ENCODE measurements at places on chromosomes 11 and 22.

DNA sequence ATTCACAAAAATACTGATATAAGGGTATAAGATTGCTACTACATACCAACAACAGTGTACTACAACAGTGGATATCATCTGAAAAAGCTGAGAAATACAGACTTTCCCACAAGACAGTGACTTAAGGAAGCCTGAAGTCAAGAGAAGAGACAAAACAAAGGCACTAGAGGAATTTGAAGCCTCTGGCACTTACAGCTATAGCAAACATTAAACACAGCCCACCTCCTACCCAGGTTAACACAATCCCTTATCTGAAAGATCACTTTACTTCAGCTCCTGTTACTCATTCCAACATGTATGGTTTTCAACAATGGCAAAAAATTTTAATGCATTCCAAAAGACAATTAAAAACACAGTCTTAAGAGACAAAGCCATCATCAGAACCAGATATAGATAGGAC, 388.5 kb downstream of the JRKL start:
- no peak for DNase-seq

GRCh38 chr11:78961937-78962701, 387.5 kb upstream of the NARS2 start:
- DNase-seq: peak; percentile 82

DNA sequence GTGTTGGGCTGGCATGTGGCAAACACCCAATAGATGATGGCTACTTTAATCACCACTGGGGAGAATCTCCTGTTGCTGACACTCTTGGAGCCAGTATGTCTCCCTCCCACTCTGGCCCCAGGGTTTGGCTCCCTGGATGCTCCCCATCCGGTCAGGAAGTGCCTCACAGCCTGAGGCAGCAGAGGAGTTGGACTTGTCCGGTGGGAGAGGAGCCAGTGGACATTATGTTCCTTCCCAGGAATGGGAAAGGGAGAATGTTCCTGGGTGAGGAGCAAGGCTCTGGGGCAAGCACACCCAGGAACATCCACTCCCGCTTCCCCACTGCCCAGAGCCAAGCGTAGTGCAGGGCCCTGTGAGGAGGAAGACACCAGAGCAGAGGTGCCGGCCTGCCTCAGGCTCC, 84.6 kb upstream of the NAV2 start:
- no peak for DNase-seq

GRCh38 chr11:107651672-107652071, 60.2 kb downstream of the SLN start:
- DNase-seq: no peak

- no peak for DNase-seq
Measured at GRCh38 chr22:22376352-22376706, 131.7 kb downstream of the VPREB1 start.

GRCh38 chr11:73645972-73646631, at the start of gene PLEKHB1:
PLEKHB1 (plus strand) TSS chr11:73646581; CDS start chr11:73646609, 28 bp downstream.
- no peak for DNase-seq

- DNase-seq: peak; percentile 49
Measured at GRCh38 chr22:19891317-19892256, 36.9 kb upstream of the GNB1L start.

DNA sequence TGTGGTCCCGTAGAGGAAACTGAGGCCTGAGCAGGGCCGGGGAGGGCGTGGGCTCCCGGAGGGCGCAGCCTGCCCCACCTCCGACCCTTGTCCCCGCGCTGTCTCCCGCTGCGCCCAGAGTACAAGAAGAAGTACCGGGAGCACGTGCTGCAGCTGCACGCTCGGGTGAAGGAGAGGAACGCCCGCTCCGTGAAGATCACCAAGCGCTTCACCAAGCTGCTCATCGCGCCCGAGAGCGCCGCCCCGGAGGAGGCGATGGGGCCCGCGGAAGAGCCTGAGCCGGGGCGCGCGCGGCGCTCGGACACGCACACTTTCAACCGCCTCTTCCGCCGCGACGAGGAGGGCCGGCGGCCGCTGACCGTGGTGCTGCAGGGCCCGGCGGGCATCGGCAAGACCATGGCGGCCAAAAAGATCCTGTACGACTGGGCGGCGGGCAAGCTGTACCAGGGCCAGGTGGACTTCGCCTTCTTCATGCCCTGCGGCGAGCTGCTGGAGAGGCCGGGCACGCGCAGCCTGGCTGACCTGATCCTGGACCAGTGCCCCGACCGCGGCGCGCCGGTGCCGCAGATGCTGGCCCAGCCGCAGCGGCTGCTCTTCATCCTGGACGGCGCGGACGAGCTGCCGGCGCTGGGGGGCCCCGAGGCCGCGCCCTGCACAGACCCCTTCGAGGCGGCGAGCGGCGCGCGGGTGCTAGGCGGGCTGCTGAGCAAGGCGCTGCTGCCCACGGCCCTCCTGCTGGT, 1.9 kb downstream of the NLRP6 start:
- no peak for DNase-seq

GRCh38 chr11:72751116-72752087, 806 bp downstream of the ARAP1 start:
- DNase-seq: no peak

DNA sequence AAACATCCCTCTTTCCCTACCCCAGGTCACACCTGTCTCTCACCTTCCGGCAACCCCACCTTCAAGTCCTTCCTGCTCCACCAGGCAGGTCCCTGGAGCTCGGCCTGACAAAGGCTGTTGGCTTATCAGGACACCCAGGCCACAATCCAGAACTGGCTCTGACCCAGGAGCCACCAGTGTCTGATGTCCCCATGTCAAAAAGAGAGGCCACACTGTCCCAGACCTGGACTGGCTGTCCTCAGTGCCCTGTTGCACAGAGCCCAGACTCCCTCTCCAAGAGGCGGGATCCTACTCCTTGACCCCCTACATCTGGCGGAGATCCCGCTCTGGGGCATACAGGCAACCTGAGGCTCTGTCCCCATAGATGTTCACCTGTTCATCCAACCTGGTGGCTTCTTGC, 116.0 kb downstream of the MN1 start:
- DNase-seq: no peak

DNA sequence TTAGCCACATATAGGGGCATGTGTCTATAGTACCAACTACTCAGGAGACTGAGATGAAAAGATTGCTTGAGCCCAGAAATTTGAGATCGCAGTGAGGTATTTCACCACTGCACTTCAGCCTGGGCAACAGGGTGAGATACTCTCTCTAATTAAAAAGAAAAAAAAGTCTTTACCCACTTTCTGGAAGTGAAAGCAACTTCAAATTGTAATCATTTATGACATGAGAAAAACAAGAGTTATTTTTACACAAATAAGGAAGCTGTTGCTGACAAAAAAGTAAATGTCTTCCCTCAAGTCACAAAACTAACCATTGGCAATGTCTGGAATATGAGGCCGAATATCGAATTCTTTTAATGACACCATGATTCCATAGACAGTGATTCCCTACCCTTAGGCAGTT, 71.4 kb downstream of the GLYATL1 start:
- DNase-seq: no peak

DNA sequence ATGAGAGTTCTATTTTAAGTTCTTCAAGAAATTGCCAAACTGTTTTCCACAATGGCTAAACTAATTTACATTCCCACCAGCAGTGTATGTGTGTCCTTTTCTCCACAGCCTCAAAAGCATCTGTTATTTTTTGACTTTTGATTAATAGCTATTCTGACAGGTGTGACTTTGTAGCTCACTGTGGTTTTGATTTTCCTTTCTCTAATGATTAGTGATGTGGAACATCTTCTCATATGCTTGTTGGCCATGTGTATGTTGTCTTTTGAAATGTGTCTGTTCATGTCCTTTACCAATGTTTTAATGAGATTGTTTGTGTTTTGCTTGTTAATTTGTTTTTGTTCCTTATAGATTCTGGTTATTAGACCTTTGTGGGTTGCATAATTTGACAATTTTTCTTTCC, 18.0 kb upstream of the RAB38 start:
- DNase-seq: no peak

DNA sequence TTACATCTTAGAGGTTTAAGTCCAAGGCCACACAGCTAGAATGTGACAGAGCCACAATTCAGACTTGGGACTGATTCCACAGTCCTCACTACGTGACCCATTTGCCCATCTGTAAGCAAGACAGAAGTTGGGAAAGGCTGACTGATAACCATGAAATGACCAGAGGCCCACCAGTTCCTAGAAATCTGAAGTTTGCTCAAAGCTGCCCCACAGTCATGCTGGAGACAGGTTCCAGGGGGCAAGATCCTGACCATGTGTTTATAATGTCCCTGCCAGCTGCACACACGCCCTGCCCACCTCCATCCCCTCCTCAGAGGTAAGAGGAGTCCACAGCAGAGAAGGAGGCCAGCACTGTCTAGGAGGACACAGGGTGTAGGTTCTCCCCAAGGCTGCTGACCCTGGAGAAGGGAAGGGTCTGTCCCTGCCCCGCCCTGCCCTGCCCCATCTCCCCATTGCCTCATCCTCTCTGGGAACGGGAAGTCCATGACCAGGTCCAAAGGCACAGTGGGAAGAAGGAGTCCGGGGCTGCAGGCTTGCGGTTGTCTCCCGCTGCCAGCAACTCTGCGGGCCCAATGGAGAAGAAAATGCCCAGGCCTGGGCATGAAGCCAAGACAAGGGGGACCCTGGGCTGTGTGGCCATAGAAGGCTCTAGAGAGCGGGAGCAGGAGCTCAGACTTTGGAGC, 11.9 kb upstream of the OAF start:
- DNase-seq: no peak

DNA sequence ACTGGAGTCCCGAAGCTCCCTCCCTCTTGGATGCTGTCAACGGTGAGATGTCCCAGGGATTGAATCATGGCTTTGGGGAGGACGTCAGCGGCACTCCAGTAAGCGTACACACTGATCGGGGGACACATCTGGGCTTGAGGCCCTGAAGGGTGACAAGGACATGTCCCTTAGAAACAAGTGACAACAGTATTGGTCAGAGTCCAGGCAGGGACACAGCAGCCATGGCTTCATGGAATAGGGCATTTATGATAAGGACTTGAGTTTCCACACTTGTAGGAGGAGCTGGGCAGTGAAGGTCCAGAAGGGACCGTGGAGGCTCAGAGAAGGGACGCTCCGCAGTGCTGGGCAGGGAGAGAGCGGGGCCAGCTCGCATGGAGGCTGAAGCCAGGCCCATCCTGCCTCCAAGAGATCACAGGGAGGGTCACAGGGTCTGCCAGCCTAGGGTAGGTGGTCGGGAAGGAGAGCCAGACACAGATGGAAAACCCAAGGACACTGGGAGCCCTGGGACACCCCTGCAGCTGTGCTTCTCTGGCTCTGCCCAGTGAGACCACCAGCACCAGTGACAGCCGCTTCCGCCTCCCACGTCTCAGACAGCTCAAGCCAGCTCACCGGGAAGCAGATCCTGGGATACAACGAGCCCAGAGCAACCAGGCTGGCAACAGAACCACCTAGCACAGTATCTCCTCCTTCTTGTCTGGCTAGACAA, 22.9 kb upstream of the RFPL3 start:
- DNase-seq: no peak

DNA sequence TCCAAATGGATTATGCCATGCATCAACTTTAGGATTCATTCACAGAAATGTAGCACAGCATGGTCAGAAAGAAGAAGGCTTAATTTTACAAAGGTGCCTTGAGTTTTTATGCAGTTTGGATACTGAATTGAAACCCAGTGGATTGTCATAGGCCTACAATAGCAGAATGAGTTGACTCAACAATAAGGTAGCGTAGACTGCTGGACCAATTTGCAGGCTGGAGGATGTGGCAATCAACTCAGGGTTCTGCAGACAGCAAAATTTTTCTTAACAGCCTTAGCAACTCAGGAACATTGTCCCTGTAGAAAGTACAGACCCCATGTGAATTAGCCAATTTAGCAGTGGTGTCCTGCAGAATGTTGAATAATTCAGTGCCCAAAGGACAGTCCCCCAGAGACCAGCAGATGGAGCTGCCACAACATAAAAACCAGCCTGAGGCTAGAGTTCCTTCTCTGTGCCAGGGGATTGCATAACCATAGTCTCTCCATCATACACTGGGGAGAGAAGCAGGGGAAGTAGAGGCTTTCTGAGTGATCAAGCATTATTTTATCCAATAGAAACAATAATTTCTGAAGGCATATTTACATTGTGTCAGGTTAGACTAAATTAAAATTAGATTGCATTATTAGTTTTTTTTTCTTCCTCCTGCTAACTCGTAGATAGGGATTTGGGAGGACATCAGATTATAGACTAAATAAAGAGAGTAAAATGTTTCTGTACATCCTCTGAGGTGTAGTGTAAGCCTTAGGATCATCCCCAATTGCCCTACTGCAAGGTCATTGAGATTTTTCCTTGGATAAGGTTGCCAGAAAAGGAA, 20.3 kb upstream of the MRPL17 start:
- peak; percentile 38 for DNase-seq

- no peak for DNase-seq
Measured at GRCh38 chr11:61964058-61964665, 3.3 kb downstream of the FTH1 start.

- no peak for DNase-seq
Measured at GRCh38 chr11:27464289-27464696, 8.3 kb downstream of the LGR4 start.

- DNase-seq: no peak
Measured at GRCh38 chr22:30841273-30841672, 127.3 kb downstream of the MORC2 start.

DNA sequence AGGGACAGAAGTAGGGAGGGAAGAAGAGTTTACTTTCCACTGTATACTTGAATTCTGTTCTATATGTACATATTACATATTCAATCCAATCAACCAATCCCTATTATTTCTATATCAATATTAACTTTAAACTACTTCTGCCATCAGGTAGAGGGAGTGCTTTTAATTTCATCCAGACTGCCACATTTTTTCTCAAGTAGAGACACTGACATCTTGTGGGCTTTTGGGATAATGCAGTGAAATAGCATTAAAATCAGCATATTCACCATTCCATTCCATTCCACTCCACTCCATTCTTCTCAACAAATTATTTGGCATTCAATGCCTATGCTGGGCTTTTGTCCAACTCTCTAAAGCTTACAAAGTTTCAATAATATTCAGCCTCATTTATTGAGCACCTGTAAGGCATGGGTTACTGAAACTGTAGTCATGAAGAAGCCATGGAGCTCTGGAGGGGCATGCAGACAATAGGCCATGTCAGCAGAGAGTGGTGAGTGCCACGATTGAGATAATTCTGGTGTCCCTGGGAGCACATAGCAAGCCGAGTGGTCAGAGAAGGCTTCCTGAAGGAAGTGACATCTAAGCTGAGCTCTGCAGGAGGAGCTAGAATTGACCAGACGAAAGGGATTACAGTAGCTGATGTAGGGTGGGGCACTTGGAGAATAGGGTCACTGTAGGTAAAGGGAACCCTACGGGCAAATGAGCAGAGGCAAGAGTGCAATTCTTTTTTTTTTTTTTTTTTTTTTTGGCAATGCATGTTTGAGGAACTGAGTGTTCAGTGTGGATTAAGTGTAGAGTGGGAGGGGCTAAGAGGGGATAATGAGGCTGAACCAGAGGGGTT, 12.8 kb upstream of the CLPB start:
- DNase-seq: no peak

DNA sequence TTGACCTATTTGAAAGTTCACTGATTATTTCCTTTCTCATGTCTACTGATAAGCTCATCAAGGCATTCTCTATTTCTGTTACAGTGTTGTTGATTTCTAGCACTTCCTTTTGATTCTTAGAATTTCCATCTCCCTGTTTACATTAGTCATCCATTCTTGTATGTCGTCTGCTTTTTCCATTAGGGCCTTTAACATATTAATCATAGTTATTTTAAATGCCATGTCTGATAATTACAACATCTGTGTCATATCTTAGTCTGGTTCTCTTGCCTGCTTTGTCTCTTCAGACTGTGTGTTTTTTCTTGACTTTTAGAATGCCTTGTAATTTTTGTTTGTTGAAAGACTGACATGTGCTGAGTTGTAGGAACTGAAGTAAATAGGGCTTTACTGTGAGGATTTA, 602.1 kb downstream of the SOX6 start:
- no peak for DNase-seq

Data from right hindlimb (tissue), 1 donor.